ENCODE measurements at places on chromosomes 1 and 21.

- no peak for DNase-seq
Observed at GRCh38 chr1:33177996-33178540, 3.8 kb downstream of the TRIM62 start.

- DNase-seq: no peak
Observed at GRCh38 chr1:189605226-189605625, 872.4 kb downstream of the BRINP3 start.

GRCh38 chr1:89584781-89585180, 48.1 kb upstream of the LRRC8C start:
- no peak for DNase-seq

DNA sequence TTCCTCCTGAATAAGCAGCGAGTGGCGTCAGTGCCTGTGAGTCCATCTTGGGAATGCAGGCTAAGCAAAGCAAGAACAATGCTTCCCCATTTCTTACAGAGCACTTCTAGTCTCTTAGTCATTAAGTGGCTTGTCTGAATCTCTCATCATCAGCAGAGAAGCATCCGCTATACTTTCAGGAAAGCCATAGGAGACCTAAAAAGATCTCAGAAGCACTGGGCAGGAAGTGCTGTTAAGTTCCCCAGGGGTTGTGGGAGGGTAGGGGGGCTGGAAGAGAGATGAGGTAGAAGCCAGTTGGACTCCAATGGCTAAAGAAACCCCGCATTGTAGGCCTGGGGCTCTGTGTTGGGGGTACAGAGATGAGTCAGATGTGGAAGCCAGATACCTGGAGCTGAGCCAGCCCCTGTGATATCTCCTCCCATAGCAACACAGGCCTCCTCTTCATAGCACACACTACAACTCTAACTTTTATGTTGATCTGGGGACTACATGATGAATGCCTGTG, 44.9 kb downstream of the SYT6 start:
- DNase-seq: no peak

- DNase-seq: no peak
Observed at GRCh38 chr21:17388226-17388625, 124.6 kb upstream of the CXADR start.

DNA sequence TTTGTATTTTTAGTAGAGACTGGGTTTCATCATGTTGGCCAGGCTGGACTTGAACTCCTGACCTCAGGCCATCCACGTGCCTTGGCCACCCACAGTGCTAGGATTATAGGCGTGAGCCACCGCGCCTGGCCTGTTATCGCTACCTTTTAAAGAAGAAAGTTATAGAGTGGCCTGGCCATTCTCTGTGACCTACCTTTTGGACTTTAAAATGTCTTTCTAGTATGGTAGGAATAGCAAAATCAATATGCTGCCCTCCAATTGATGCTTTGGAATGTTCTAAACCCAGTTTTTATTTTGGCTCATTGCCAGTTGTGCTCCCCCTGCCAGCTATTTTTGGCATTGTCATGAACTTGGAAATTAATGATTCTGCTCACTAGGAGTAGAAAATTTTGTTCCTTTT, 19.9 kb downstream of the HIPK1 start:
- no peak for DNase-seq

GRCh38 chr1:67838180-67838910, 5.1 kb upstream of the GNG12 start:
- DNase-seq: peak; percentile 75

DNA sequence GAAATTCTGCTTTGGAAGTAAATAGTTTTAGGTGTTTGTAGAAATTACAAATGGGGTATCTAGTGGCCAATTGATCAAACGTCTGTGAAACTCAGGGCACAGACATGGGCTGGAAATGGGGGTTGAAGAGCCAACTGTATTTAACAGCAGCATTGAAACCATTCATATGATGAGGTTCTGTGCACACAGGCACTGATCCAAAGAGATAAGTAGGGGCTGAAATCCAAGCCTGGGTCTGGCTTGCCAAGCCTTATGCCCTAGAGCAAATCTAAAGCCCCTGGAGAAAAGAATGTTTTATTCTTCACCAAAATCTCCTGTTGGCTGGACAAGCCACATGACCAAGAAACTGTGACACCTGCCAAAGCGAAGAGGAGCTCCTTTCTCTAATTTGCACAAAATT, 67.6 kb upstream of the ST6GALNAC5 start:
- DNase-seq: peak; percentile 13

- no peak for DNase-seq
Observed at GRCh38 chr21:35911412-35912191, 148.7 kb downstream of the SETD4 start.

DNA sequence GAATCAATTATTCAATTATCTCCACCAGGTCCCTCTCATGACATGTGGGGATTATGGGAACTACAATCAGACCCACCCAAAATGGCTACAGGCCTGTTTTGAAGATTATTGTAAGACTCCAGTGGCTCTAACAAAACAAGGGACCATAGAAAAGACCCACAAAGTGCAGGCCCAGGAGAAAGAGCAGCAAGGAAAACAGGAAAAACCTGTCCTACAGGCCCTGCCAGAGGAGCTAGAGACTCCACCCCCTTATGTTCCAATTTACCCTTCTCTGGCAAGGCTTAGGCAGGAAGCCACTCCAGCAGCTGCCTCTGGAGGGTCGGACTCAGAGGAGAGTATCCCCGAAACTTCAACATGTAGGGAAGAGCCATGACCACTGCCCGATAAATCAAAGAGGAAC, 96.5 kb downstream of the LIPI start:
- no peak for DNase-seq

GRCh38 chr1:203598752-203599151, 27.9 kb upstream of the ATP2B4 start:
- DNase-seq: no peak

GRCh38 chr1:176157995-176158394, 49.1 kb downstream of the COP1 start:
- DNase-seq: no peak

DNA sequence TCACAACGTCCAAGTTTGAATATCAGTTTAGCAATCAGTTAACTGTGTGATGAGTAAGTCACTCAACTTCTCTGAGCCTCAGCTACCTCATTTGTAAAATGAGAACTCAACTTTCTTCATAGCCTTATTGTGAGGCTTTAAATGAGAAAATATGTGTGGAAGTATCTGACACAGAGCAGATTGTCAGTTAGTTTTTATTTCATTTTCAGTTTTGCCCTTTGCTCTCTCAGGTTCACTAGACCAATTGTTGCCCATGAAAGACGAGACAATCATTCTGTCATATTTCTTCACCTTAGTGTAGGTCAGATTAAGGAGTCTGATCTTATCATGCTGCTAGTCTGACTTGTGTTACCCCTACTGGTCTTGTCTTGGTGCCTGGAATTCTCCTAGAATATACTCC, 232.8 kb upstream of the PTBP2 start:
- DNase-seq: no peak

DNA sequence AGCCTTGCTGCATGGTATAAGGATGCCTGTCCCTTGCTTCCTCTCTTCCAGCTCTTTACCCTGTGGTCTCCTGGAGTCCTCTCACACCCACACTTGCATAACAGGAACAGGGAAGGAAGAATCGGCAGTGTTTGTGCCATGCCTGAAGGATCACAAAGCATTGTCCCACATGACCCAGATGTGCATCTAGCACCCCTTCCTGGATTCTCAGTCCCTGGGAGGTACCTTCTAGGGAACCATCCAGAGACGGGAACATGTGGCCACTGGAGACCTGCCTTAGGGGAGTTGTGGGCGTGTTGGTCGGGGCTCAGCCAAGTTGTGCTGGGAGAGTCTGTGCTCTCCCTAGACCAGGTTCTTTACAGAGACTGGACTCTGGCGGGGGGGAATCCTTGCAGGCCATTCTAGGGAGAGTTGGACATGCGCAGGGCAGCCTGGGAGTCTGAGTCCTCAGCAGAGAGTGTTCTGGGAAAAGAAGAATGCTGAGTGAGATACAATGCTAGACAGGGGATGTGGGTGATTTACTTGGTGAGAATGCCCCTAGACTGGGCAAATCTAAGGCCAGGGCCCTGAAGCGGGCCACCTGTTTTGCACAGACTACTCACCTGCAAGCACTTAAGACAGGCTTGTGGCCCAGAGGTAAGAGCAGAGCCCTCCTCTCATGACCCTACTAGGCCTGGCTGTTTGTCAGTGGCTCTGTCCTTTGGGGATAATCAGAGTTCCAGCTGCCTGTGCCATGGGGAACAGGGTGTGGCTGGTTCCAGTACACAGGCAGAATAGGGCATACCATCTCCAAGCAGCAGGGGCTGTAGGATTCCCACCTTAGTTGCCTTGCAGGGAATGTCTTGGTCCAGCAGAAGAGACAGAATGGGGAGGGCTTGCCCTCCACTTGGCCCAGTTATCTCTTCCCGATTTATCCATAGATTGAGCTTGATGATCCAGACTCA, 89.8 kb downstream of the MAN1C1 start:
- no peak for DNase-seq

- DNase-seq: no peak
Observed at GRCh38 chr1:112772781-112773180, 57.6 kb upstream of the PPM1J start.

- no peak for DNase-seq
Observed at GRCh38 chr1:56626546-56626945, 18.6 kb upstream of the PRKAA2 start.

DNA sequence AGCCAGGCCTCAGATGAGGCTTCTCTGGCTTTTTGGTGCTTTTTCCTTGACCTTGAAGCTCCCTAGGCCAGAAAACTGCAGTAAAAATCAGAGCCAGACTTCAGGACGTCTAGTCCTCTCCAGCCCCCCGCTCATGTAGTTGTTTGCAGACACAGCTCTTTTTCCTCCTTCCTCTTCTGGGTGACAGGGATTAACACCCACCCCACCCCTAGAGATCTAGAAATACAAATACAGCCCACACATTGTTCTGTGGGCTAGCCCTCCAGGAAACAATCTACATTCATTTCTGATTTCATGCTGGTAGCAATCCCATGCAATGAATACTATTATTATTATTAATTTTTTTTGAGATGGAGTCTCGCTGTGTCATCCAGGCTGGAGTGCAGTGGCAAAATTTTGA, 9.9 kb upstream of the CLSTN1 start:
- no peak for DNase-seq

DNA sequence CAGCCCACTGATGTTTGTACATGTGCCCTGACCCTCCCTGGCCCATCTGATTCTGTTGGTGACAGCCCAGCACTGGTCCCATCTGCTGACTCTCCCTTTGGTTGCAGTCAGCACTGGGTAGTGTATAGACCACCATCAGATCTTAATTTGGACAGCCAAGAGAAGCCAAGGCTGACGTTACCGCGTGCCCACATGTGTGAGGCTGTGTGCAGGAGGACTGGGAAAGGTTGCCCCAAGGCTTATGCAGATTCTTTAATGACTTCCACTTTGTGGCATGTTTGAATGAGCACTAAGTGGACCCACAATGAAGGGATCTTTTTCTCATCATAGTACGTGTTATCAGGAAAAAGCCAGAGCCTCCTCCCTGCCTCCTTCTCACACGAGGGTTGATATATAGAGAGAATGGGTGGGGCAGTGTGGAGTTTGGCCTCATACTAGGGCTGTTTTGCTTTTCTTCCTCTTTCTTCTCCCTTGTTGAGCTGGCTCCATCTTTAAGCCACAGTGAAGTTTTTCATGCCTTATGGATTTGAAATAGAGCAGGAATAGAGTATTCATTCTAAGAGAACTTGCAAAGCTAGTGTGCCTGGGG, 93.5 kb downstream of the NAV1 start:
- DNase-seq: no peak

- no peak for DNase-seq
Observed at GRCh38 chr21:42257091-42257765, 38.3 kb downstream of the ABCG1 start.

DNA sequence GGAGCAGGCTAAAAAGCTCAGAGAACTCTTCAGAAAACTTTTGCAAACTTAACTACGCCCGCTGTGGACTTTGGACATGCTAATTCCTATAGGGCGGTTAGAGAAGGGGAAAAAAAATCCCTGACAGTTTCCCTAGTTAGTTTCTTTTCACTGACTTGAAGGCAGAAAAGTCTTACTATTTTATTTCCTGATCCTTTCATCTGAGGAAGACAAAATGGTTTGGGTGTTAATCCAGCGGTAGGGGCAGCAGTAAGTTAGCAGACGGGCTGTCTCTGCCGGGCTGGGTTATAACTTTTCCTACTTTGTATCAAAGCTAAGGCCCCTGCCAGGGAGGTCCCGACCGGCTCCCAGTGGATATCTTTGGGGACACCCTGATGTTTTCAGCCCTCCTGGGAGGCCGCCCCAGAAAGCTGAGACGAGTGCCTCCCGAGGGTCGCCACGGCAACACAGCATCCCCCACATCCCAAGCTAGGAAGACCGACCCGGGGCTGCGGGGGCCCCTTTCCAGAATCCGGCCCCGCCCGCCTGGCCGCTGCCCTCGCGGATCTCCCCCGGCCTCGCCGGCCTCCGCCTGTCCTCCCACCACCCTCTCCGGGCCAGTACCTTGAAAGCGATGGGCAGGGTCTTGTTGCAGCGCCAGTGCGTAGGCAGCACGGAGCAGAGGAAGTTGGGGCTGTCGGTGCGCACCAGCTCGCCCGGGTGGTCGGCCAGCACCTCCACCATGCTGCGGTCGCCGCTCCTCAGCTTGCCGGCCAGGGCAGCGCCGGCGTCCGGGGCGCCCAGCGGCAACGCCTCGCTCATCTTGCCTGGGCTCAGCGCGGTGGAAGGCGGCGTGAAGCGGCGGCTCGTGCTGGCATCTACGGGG, 162.6 kb downstream of the RUNX1 start:
- no peak for DNase-seq

DNA sequence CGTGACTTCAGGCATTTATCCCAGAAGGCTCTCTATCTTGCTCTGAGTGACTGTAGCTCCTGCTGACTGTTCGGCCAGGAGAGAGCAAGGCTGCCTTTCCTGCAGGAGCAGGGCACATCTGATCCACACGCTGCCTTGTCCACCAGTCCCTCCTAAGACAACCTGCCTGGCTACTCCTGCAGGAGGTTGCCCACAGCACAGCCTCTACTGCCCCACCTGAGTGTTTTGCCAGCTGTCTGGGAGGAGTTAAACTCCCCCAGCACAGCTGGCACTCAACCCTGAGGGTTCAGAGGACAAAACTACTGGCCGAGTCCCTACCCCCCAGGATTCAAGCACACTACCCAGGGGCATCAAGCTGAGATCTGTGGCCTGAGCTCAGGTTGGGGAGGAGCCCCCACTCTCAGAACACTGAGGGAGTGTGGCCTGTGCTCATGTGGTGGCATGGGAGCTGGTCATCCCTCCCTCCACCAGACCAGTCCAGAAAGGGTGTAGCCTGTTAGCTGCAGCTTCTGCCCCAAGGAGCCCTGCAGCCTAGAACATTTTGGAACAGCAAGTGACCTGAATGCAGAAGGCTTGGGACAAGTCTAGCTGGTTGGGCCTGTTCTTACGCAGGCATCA, 237.3 kb downstream of the SLC44A5 start:
- DNase-seq: no peak

Measured in SK-N-DZ (cell line).